ENCODE measurements at places on chromosomes 16 and 17.

- no peak for DNase-seq
Observed at GRCh38 chr17:13749891-13750235, 148.1 kb upstream of the HS3ST3A1 start.

DNA sequence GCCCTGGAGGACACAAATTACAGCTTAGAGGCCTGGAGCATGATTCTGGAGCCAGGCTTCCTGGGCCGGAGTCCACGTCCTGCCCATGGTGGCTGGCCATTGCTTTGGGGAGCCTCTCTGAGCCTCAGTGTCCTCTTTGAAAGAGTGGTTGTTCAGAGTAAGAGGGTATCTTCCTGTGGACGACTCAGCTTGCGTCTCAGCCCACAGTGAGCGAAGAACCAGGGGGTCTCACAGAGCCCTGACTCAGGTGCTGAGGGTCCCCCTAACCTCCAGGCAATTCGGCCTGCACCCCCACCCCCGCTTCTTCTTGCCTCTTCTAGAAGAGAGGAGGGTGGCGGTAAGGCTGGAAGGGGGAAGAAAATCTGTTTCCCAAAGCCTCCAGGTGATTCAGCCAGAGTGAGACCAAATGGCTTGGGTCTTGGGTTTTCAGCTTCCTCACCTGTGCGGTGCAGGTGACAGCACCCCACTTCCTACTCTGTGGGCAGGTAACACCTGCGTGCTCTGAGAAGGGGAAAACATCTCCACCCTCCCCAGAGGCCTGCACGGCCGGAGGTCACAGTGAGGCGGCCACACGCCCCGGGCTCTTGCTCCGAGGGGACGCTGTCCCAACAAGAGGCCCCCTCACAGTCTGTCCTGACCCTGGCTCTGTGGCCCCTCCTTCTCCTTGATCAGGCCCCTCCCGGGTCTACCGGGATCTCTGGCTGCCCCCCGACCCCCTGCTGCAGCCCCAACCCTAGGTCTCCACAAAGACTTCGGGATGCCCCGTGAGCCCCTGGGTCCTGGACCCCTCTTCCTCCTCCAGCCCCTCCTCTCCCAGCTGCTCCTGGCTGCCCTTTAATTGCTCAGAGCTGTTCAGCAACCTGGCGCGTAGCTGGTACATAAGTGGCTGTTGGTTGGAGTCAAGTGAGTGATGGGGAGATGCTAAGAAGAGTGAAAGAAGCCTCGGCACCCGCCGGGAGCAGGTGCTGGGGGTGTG, 119.2 kb downstream of the METRNL start:
- no peak for DNase-seq

- no peak for DNase-seq
Observed at GRCh38 chr16:66622863-66623262, 18.4 kb downstream of the CMTM3 start.

- no peak for DNase-seq
Observed at GRCh38 chr16:79328402-79329165, 272.0 kb downstream of the MAF start.

DNA sequence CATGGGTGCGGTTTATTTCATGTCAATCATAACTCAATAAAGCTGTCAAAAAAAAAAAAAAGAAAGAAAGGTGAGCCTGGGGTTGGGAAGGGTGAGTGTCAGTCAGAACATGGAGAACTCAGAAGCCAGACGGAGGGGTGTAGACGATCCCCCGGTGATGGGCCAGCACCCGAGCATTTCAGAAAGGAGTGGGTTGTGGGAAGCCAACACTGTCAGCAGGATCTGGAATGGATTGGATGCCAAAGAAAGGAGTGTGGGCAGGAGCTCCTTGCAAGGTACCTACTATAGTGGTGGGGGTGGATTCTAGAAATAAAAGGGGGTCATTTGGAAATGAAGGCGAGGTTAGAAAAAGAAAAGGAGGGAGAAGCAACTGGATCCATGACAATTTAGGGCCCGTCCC, 19.8 kb upstream of the SCIMP start:
- no peak for DNase-seq

DNA sequence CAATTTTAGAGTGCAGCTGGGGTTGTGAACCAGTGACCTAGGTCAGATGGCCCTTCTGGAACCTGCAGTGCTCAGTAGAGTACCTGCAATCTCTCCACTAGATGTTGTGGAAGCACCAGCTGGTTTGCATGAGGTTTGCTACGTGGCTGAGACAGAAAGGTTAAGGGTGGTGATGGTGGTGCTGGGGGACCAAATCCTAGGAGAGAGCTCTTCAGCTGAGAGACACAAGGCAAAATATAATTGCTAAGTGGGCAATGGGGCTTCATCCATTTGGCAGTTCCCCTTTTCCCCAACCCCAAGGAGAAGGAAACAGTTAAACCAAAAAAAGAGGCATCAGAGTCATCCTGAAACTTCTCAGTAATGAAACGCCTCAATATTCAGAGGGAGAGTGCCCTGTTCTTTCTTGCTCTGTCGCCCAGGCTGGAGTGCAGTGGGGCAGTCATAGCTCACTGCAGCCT, 13.9 kb downstream of the ITPRIPL2 start:
- DNase-seq: no peak

GRCh38 chr16:13919330-13919682, 648 bp upstream of the ERCC4 start:
- DNase-seq: no peak

GRCh38 chr16:11585460-11586377, 1.0 kb downstream of the LITAF start:
- no peak for DNase-seq

GRCh38 chr17:69213059-69213813, 15.4 kb downstream of the ABCA10 start:
- DNase-seq: no peak

DNA sequence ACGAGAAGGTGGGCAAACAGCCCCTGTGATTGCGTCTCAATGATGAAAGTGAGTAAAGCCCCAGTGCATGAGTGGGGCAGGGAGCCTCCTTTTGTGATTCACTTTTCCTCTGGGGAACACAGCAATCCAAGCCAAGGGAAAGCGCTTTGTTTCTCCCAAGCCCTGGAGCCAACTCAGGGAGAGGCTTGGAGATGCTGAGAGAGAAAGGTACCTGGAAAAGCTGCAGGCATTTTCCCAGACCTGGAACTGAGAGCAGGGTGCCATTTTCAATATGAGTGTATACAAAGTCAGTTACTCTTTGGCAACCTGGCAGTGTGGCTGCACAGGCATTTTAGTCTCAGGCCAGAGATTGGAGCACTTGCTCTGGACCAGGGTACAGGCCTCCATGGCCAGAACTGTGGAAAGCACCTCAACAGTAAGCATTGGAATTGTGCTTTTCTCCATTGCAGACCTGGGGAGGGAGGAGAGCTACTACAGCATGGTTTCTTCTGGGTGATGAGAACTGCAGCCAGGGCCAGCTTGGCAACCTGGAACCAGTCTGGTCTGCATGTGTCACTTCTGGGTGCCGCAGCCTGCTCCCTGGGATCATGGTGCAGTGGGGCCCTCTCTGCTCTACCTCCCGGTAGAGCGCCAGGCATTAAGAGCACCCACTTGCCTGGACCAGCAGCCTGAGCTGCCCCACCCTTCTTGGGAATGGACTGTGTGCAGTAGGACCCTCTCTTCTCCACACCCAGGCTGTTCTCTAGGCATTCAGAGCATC, 89.0 kb upstream of the CDH5 start:
- no peak for DNase-seq

DNA sequence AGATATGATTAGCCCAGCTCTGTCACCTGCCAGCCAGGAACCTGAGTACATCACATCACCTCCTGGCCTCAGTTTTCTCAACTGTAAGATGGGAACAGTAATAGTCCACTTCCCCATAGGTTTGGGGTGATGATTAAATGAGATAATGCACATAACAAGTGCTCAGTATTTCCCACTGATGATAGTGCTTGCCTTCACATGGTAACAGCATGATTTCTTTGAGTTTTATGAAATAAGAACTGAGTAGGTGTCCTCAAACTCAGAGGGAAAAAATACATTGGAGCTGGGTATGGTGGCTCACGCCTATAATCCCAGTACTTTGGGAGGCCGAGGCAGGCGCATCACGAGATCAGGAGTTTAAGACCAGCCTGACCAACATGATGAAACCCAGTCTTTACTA, 30.1 kb upstream of the SNN start:
- no peak for DNase-seq

GRCh38 chr16:57628783-57629293, 408 bp downstream of the ADGRG1 start:
- no peak for DNase-seq

- DNase-seq: no peak
Observed at GRCh38 chr16:285146-286055, 2.4 kb downstream of the PDIA2 start.

GRCh38 chr17:72421128-72422092, 300.6 kb downstream of the SOX9 start:
- DNase-seq: no peak

GRCh38 chr16:55207693-55208428, 116.1 kb upstream of the IRX6 start:
- DNase-seq: no peak

GRCh38 chr16:88357317-88358022, 25.3 kb upstream of the ZNF469 start:
- no peak for DNase-seq

GRCh38 chr17:39243155-39243554, 17.4 kb upstream of the STAC2 start:
- DNase-seq: no peak

DNA sequence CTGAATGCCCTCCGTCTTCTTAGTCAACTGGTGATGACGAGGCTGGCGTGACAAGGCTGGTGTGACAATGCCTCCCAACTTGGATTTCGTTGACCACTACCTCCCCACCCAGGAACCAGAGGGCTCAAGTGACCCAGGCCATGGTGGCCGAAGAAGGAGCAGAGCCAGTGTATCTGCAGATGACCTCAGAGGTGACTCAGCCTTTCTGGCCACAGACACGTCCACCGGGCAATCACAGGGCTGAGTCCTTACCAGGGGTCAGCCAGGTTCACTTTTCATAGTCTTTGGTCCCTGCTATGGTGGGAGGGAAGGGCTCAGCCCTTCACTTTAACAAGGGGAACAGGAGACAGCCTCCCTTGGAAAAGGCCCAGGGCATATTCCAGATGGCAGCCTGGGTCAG, 116.3 kb downstream of the MAF start:
- no peak for DNase-seq

DNA sequence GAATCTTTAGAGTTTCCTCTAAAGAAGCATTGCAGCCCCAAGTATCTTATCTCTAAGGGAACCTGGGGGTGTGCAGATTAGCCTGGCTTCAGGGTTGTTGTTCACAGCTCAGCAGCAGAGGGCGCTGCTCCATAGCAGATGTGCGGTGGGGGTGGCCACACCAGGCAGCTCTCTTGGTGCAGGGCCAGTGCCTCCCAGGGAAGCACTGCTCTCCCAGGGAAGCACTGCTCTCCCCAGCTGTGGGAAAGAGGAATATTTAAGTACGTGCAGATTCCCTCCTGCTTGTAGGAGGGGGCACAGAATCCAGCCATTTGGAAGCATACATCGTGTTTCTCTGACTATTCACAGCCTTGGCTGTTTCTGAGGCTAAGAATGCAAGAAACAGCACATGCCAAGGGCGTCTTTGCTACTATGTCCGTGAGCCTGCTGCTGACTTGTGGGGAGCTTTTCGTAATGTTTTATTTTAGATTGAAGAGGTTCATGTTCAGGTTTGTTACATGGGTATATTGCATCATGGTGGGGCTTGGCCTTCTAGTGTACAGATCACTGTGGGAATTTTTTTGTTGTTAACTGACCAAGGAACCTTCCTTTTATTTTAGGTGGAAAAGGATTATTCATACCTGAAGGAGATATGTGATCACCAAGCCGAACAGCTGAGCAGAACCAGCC, 217.8 kb downstream of the SPECC1 start:
- peak; percentile 50 for DNase-seq

DNA sequence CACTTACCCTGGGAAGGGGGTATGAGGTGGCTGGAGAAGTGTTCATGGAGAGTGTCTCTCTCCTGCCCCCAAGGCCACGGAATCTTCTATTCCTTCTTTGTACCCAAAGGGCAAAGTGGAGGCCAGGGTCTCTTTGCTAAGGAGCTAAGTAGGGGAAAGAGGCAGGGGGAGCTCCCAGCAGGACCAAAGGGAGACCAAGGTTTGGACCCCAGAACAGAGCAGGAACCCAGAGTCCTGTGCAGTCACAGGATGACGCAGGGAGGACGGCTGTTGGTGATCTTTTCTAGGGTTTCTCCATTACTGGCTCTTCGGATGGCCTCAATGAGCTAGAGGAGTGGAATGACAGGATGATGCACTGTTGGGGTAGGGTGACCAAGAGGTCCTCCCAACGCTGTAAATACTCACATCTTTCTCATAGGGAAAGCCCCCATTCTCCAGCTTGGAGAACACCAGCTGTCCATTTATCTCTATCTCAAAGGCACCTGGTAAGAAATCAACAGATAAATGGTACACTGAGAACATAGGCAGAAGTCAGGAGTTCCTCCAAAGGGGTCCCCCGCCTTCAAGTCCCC, 966 bp downstream of the MIEN1 start:
- DNase-seq: no peak

DNA sequence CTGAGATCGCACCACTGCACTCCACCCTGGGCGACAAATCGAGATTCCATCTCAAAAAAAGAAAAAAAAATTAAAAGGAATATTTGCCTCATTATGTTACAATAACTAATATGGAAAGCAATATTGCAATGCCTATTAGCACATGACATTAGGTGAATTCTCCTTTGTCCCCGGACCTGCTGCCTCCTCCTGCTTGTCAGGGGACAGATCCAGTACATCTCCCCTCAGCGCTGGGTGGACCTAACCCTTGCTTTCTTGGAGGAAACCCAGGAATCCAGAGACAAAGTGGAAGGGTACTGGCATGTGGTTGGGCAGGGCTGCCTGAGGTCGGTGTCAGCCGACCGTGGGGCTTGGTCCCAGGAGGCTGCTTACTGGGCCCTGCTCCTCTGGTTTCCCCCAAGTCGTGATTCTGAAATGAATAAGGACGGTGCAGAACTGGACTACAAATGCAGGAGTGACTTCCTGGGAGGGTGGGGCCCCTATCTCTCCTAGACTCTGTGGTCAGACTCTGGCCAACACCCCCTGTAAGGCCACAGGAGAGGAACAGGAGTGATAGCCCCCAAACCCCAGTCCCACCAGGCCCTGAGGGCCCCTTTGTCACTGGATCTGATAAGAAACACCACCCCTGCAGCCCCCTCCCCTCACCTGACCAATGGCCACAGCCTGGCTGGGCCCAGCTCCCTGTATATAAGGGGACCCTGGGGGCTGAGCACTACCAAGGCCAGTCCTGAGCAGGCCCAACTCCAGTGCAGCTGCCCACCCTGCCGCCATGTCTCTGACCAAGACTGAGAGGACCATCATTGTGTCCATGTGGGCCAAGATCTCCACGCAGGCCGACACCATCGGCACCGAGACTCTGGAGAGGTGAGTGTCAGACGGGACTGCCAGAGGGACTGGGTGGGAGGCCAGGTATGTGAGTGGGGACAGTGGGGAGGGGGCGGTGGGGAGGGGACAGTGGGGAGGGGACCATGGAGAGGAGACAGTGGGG, at the start of gene HBZ:
TSS of gene HBZ (plus strand) at position 504 of the 988 bp plus-strand sequence. CDS start at position 770, 266 bp downstream.
- DNase-seq: no peak

- DNase-seq: no peak
Observed at GRCh38 chr17:17814162-17815061, 22.4 kb downstream of the SREBF1 start.

GRCh38 chr17:19248928-19249574, 11.9 kb downstream of the EPN2 start:
- no peak for DNase-seq

- DNase-seq: no peak
Observed at GRCh38 chr16:86891121-86891520, 312.8 kb downstream of the FOXL1 start.

- DNase-seq: peak; percentile 94
Observed at GRCh38 chr17:7887482-7888183, 956 bp upstream of the CHD3 start.

All from thymus (tissue), 14 donors.